ENCODE measurements at places on chromosomes 13 and 19. TPM values are rescaled to one million over a fixed set of nuclear protein-coding genes. Genes with fewer than 3 reads are reported as not detected.

PNMA8A gene
- 3.7 TPM for total RNA-seq

ERICH4 gene
- total RNA-seq, result not detected

MCEMP1 gene
- not detected for total RNA-seq

SPRED3 gene
- total RNA-seq, result 0.84 TPM

MATK gene
- total RNA-seq, result not detected

GDF15 gene
- 46.7 TPM for total RNA-seq

NBEA gene
- total RNA-seq, result 0.89 TPM

SLAIN1 gene
- 0.17 TPM for total RNA-seq

PRRG2 gene
- 0.84 TPM for total RNA-seq

IGLON5 gene
- not detected for total RNA-seq

EHD2 gene
- total RNA-seq, result 126 TPM

TMIGD2 gene
- total RNA-seq, result not detected

ZNF431 gene
- total RNA-seq, result 3.3 TPM

HIPK4 gene
- under 0.01 TPM for total RNA-seq

ADM5 gene
- 0.74 TPM for total RNA-seq

KCTD12 gene
- 15.0 TPM for total RNA-seq

APLP1 gene
- total RNA-seq, result 2.4 TPM

LAIR1 gene
- total RNA-seq, result not detected

ZNF490 gene
- total RNA-seq, result 5.7 TPM

HSPB6 gene
- total RNA-seq, result 22.5 TPM

IFNL1 gene
- total RNA-seq, result not detected

VASP gene
- 93.5 TPM for total RNA-seq

All from bronchus fibroblast of lung (primary cell).